Keratinocyte (primary cell): ENCODE measurements at places on chromosomes 13 and 19.

DNA sequence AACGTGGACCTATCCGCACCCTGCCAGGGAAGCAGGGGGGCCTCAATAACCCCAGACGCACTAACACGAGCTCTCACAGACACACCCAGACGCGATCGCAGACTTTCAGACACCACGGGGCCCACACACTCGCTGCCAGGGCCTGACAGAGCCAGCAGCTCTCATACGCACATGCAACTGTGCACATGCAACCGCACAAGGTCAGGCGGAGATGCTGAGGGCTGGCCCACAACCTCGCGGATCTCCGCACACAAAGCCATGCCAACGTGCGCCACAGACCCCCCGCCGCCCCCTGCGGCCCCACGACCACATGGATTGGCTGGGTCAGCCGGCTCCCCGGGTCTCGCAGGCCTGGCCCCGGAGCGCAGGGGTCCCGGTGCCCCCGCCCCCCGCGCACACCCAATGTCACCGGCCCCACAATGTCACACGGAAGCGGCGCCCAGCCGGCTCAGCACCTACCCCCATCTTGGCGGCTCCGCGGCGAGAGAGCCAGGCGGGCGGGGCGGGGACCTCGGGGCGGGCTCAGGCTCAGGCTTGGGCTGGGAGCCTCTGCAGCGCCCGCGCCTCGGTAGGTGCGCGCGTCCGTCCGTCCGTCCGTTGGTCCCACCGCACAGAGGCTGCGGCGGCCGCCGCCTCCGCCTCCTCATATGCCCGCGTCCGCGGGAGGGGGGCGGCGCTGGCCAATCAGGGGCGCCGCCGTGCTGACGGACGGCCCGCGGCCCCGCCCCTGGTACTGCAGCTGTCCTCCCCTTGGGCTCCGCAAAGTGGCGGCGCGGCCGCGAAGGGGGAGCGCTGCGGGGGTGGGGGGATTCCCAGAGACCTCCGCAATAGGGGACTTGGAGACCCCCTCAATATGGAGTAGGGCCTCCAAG is at the start of gene ATP1A3:
Gene ATP1A3, minus strand, starts transcription at position 619 of the 872 bp plus-strand sequence. Its CDS starts 154 bp downstream, at position 465.
- no peak for DNase-seq

GRCh38 chr13:106299621-106300020 is 235.8 kb downstream of the EFNB2 start:
- DNase-seq: no peak

DNA sequence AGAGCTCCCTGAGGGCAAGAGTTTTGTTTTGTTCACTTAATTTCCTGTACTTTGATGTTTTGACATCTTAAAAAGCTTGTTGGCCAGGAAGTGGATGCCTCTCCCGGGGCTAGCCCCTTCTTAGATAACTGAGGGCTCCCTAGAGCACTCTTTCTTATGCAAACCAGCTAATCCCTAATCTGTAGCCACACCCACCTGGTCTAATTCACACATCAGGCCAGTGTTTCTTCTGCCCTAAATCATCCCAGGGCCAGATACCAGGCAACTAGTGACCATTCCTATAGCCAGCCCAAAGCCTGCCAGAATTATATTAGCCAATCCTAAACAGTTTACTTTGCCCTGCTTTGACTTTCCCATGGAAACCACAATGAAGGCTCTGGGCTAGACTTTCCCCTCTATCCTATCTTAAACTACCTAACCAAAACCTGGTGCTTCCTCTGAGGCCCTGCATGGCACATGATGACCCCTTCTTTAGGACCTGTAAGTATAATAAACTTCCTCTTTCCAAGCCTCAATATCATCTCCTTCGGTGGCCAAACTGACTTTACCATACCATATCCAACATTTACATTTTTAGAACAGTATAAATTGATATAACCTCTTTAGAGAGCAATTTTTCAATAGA is 24.8 kb downstream of the WBP4 start:
- no peak for DNase-seq

GRCh38 chr19:5621311-5621944 is 1.1 kb downstream of the SAFB2 start:
- DNase-seq: no peak

DNA sequence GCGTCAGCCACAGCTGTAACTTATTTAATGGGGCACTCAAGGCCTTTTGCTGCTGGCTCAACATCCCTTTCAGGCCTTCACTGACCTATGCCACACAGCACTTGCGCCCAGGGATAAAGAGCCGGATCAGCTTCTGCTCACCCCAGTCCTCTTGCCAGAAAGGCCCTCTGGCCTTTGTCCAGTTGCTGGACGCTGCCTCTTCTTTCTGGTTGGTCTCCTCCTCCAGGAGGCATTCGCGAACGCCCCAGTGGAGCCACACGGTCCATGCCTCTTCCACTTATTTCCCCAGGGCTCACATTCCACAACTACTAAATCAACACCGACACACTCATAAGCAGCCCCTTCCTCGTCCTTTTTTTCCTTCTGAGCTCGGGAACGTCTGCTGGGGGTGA is 3.7 kb upstream of the ZNF329 start:
- DNase-seq: no peak

DNA sequence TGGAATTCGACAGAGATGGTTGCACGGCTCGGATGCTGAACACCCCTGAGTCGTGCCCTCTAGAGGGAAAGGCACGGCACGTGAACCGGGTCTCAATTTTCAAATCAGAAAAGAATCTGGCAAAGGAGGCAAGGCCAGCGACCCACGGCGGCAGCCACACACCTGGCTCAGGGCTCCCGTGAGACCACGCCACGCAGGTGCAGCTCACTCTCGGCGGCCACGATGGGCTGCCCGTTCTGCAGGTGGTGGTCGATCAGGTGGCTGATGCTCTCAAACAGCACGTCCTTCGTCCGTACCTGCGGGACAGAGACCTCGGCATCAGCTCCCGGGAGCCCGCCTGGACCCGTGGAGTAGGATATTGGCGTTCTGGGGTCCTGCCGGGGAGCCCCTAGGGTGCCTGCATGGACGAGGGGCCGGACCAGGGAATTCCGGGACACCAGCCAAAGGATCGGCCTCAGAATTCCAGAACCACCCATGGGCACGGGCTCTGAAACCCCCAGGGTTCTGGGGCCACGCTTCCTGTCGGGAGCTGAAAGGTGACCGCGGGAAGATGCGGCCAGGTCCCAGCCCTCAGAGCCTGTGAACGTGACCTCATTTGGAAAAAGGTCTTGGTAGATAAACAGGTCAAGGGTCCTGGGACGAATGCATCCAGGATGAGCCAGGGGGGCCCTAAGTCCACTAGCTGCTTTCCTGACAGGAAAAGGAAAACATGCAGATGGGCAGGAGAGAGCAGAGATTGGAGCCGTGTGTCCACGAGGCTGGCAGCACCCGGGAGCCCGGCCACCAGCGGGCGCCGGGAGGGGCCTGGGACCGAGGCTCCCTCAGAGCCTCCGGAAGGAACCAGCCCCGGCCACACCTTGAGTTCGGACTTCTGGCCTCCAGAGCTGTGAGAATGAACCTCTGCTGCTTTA is 10.1 kb upstream of the C2CD4C start:
- DNase-seq: no peak

DNA sequence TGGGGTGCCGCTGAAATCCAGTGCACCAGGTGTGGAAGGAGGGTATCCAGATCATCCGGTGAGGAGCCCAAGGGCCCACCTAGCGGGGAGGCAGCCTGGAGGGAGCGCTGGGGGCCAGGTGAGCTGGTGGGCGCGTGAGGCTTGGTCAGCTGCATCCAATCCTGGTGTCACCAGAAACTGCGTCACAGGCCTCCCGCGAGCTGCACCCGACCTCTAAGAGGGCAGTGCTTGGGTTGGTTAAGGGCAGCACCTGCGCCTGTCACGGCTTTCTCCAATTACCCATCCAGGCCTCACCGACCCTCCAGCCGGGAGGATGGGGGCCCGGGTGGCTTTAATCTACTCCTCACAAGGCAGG is 284 bp downstream of the RNF17 start:
- no peak for DNase-seq

- DNase-seq: no peak
These were observed 2.8 kb downstream of the FZR1 start for GRCh38 chr19:3508771-3509535.

- peak; percentile 46 for DNase-seq
These were observed 541.0 kb downstream of the RFC3 start for GRCh38 chr13:34358811-34359513.

DNA sequence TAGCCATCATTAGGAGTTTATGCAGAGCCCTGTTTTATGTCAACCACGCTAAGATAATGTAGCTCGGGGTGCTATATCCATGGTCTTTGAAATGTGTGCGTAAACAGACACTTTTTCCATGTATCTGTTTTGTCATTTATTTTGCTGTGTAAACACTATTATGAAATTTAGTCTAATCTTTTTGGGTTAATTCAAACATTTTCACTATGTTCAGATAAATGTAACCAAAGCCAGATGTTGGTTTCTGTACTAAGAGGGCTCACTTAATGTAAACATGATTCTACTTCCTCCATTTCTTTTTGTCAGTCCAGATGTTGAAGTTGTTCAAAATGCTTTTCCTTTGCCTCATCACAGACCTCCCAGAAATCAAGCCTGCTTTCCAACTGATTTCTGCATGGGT is 499.5 kb upstream of the GPC6 start:
- no peak for DNase-seq

GRCh38 chr13:109336730-109337129 is 449.7 kb downstream of the IRS2 start:
- DNase-seq: no peak

GRCh38 chr13:76968041-76968440 is 19.7 kb downstream of the ACOD1 start:
- no peak for DNase-seq

DNA sequence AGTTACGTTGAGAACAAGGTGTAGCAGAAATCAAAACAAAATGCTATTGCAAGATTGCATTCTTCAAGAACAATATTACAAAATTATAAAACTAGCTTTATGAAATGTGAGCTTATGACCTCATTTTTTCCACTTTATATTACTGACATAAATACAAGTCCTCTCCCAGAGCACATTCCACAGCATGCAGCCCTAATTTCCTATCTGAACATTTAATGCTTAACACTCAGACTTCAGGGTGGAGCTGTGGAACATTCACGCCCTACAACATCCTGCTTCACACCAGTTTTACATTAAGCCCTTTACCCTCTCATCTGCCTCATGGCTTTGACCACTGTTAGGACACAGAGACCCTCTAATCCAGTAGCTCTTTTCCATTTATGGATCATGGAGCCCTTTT is 65.5 kb downstream of the EPSTI1 start:
- DNase-seq: no peak

GRCh38 chr19:40763963-40764362 is 11.4 kb upstream of the MIA start:
- DNase-seq: no peak

- no peak for DNase-seq
These were observed 171.9 kb downstream of the TBC1D4 start for GRCh38 chr13:75309981-75310580.

- DNase-seq: no peak
These were observed 13.3 kb downstream of the ARRDC2 start for GRCh38 chr19:18021121-18021755.

GRCh38 chr13:90103099-90103784 is 1244.2 kb upstream of the MIR17HG start:
- no peak for DNase-seq

GRCh38 chr19:18203408-18203862 is 407 bp downstream of the RAB3A start:
- no peak for DNase-seq

DNA sequence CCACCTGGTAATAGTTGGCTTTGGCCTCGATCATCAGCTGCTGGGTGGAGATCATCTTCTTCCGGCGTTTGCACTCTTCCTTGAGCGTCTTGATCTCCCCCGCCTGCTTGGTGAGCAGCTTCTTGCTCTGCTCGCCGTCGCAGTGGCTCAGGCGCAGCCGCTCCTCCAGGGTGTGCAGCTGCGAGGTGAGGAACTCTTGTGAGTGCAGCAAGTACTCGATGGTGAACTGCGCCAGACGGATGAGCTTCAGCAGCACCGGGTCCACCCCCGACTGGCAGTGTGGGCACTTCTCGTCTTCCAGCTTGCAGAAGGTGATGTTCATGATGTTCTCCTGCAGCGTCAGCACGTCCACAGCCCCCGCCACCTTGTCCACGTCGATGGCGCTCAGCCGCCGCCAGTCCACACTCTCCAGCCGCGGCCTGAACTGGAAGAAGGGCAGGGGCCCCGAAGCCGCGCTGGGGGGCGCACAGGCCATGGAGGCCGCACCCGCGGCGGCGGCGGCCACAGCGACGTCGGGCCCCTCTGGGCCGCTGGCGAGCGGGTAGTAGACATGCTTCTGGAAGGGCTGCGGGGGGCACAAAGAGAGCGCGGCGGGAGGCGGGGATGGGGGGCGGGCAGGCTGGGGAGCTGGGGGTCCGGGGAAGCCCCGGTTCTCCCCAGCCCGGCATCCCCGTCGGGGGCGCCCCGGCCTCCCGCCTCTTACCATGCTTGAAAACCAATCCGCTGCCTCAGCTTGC is 3.0 kb downstream of the DZIP1 start:
- DNase-seq: no peak

- no peak for DNase-seq
These were observed 536 bp downstream of the FAM32A start for GRCh38 chr19:16185768-16186123.

GRCh38 chr13:77696006-77696878 is 1.2 kb upstream of the SLAIN1 start:
- DNase-seq: no peak

DNA sequence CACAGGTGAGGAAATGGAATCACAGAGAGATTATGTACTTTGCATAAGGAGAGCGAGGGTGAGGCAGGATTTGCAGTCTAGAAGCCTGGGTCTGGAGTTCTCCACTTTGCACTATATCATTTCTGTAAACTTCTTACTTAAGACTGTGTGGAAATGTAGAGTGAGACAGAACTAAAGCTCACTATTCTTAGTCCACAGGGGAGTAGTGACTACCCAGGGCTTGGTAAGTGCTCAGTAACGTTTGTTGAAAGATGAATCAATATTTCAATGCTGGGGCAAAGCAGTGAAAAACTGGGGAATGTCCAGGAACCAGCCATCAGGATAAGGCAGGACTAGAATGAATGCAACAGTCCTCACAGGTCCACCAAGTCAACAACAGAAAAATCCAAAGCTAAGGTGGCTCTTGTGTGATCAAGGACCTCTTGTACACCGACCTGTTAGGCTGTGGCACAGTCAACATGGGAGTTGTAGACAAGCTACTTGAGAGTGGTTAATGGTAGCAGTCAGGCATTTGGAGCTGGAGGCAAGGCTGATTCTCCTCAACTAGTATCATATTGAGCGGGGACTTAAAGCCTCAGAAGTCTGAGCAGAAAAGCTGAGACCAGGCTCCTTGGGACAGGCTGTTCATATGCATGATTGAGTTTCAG is 929 bp upstream of the TNFSF13B start:
- no peak for DNase-seq

- DNase-seq: no peak
These were observed 409 bp downstream of the FOSB start for GRCh38 chr19:45468159-45468651.

- no peak for DNase-seq
These were observed 296.7 kb upstream of the DACH1 start for GRCh38 chr13:72163678-72164077.

GRCh38 chr13:30466841-30467252 is 1.1 kb upstream of the HMGB1 start:
- DNase-seq: no peak

GRCh38 chr13:23432626-23433025 is 876 bp downstream of the SACS start:
- no peak for DNase-seq

GRCh38 chr19:16283210-16284061 is 41.2 kb upstream of the KLF2 start:
- DNase-seq: no peak
